SK-N-DZ (cell line): ENCODE measurements at places on chromosomes 6 and 20.

DNA sequence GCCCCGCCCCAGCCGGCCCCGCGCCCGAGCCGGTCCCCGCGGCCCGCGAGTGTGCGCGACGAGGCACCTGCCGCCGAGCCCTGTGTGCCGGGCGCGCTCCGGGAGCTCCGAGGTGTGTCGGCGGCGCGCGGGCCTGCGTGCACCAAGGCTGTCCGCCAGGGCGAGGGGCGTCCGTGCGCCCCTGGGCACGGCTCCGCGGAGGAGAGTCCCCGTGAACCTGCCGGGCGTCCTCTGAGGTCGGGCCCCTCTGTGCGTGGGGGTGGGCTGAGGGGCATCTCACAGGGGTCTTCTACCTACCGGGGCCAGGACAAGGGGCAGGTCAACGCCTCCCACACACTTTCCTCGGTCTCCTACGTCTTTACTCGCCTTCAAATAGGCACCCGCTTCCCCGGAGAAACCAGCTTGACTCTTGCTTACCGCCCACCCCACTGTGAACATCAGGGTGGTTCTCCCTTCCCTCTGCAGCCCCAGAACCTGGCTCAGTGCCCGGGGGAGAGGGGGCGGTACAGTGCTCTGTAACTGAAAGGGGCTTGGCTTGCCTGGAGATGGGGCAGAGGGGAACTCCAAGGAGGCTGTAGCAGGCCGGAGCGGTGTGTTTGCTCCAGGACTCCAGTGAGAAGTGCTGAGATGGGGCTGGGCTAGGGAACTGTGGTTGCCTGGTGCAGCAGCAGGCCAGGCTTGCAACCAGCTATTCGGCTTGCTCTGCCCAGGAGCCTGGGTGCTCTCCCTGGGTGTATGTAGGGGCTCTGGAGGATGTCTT lies at the start of gene SAMD10:
SAMD10 (minus strand) TSS at position 86 of the 760 bp plus-strand sequence. CDS start 175 bp downstream, outside the sequence.
- DNase-seq: peak; percentile 75

DNA sequence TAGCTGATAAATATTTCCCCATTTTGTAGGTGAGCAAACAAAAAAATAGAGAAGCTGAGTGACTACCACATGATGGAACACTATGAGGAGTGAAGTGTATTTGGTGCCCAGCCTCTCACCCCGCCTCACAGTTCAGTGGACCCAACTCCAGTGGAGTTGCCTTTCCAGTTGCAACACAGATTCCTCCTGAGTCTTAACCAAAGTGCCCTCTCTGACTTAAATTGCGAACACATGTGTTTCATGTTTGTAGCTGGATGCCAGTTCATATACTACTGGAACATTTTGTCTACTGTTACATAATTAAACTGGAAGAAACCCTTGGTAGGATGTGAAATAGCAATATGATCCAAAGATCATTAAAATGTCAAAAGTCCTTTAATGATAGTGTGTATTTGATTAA lies 448.9 kb downstream of the COL12A1 start:
- no peak for DNase-seq

DNA sequence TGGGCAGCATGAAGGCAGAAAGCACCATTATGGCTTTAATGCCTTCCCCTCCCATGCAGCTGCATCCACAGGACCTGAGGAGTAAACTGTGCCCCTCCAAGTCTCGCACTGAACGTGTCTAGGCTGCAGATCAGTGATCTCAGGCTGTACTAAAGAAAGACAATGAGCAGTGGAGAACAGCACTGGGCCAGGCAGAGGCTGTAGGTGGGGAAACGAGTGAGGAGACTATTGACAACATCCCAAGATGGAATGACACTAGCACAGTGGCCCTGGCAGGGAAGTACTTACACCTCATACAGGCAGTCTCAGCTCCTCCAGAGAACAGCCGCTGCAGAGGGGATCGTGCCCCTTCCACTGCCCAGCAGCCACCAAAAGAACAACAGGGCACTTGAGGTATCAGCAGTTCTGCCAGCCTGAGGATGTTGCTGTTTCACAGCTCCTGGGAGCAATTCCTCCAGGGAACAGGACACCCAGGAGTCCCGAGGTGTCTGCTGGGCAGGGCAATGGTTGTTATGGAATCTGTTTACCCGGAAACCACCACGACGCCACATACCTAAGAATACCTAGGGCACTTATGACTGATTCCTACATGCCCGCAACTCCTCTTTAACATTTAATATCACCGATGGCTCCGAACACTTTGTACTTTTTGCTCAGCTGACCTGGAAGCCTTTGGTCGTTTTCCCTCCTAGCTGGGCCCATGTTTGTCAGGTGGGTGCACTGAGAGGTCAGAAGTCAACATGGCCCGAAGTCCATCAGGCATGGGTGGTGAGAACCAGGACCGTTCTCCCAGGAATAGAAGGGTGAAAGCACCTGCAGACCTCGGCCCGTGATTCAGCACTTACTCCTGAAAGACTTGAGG lies 79.1 kb downstream of the SLC22A23 start:
- DNase-seq: no peak

DNA sequence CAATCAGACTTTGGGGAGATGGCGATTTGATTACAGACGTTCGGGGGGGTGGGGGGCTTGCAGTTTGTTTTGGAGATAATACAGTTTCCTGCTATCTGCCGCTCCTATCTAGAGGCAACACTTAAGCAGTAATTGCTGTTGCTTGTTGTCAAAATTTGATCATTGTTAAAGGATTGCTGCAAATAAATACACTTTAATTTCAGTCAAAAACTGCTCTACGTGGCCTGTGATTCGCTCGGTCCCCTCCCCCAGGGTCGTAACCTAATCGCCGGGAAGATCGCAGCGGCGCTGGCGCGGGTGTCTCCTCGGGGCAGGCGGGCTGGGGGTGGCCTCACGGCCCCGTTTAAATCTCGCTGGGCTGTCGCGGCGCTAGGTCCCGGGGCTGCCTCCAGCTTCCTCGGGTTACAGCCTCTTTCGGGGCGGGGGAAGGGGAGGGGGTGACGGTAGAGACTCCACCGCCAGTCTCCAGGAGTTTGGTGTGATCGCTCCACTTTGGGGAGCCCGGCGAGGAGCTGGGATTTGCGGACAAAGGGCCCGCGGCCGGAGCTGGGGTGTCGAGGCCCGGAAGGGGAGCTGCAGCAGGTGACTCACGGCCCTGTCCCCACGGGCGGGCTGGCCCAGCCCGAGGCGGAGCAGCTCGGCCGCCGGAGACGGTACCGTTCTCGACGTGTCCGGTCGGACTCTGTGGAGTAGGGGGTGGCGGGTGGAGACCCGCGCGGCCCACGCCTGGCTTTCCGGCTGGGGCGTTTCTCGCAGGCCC lies 4.2 kb downstream of the FOXC1 start:
- DNase-seq: peak; percentile 60

GRCh38 chr20:44209686-44210405 lies 725 bp downstream of the OSER1 start:
- no peak for DNase-seq

DNA sequence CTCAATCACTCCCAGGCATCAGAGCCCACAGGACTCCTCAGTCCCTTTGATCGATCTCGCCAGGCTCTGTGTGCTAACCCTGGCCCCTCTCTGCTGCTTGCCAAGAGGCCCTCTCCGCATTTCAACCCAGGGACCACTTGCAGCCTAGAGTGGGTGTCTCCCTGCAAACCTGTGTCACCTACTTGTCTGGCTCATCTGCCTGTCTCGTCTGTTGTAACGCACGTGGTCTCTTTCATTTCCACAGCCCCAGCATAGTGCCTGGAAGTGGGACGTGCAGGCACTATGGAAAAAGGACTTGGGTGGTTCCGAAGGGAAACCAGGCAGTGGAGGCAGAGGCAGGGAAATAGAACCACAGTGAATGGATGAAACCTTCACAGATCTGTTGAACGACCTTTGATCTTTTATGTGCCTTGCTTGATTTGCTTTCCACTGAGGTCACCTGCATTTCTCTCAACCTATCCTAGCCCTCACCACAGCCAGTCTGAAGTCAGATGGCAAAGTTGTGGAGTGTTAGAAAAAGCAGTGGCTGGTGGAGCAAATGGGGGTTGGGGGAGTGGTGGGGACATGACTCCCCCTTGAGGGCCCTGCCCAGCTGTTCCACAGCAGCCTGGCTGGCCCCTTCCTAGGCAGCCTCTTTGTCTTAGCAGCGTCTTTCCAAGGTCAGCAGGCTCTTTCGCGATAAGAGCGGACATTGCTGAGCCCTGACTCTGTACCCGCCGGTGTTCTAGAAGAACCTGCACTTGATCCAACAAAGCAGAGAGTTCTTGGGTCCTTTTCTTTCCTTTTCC lies 55.8 kb upstream of the TAGAP start:
- DNase-seq: no peak

DNA sequence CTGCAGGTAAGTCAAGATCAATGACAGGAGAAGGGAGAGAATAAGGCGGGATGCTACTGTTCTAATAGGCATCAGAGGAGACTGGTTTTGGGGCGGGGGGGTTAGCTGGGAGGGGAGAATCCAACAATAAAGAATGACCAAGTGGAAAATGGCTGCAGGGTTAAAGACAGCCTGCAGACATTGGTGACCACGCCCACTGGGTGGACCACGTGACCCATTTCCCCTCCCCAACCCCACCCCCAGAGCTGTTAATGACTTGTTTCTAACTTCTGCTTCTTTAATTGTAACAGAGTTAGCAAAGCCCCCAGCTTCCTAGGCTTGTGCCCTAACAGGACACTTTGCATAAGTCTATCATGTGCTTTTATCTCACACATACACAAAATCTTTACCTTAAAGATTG lies 344.5 kb downstream of the KIF16B start:
- DNase-seq: no peak

DNA sequence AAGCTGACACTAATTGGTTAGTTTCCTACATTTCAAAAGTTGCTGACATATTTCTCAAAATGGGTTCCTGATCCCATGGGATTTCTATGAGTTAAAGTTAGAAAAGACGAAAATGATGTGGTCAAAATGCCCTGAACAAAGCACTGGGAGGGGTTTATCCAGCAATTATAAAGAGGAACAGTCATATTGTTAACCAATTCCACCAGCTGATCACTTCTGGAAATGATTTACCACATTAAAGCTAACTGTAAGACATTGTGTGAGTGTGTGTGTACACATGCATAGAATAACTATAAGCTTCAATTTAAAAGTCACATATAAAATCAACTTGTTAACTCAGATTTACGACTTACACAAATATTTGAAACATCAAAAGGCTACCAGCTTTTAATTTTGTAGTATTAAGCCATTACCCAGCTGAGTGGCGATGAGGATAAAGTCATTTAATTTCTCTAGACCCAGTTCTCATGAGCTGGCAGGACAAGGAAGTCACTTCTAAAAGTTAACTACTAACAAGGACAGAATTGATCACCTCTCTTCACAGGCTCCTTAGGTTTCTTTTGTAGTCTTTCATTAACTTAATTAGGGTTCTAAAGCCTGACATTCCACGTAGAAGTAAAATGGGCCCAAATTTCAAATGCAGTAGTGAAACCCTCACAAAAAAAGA lies 40.4 kb downstream of the MAN1A1 start:
- DNase-seq: no peak

DNA sequence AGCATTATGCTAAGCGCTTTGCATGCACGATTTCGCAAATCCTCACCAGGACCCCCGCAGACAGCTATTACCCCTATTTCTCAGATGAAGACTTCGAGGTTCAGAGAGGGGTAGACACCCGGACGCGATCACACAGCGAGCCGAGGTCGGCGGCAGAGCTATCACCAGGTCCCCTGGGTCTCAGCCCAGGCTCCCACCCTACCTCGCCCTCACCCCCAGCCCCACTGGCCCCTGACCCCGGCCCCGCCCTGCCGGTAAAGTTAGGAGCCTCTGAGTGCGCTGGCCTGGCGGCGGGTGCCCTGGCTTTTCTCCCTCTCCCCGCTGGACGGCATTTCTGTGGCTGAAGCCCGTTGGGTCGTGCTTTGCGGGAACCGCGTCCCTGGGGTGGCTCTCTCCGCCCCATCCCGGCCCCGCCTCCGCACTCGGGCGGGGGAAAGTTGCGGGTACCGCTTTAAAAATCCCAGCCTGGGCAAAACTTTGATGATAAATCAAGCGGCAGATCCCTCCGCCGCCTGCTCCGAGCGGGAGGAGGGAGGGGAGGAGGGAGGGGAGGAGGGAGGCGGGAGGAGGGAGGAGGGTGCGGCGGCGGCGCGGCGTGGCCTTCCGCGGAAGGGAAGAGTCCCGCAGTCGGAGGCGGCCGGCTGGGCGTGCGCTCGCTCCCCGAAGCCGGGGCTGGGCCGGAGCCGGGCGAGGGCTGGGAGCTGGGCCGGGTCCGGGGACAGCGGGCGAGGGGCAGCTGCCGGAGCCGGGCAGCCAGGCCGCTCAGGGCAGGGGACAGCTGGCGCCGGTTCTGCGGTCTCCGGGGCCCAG lies at the start of gene VSTM2L:
VSTM2L (plus strand) TSS at position 624 of the 810 bp plus-strand sequence. CDS start 224 bp downstream, outside the sequence.
- no peak for DNase-seq

GRCh38 chr6:20402092-20402341 lies 338 bp downstream of the E2F3 start:
- no peak for DNase-seq

DNA sequence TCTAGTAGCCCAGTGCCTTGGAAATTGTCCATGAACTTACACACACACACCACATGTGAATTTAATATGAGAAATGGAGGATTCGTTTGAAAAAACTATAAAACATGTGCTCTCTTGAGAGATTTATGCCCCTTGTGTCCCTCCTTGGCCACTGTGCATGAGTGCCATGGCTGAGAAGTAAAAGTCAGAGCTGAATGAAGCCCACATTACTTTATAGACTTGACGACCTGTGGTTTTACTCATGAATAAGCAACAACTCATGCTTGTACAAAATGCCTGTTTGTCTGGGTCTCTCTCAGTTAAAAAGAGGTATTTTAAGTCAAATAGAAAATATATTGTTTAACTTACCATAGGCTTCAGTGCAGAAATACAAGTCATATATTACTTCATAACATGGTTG lies 102.7 kb downstream of the KCNQ5 start:
- DNase-seq: no peak

- no peak for DNase-seq
Observed at GRCh38 chr6:30312266-30312665, 14.5 kb upstream of the TRIM39 start.

DNA sequence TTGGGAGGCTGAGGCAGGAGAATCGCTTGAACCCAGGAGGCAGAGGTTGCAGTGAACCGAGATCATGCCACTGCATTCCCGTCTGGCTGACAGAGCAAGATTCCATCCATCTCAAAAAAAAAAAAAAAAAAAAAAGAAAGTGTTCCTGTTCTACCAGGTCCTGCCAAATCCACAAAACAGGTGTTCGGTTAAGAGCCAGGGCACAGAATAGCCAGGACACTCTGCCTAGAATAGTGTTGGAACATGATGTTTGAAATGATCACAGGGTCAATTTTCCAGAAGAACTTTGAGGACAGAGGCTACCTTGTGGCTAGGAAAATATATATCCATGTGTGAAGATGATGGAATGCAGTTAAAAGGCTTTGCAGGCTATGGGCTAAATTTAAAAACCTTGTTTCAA lies 63.6 kb upstream of the TRAF3IP2 start:
- DNase-seq: no peak

GRCh38 chr20:41150664-41151063 lies 13.3 kb downstream of the PLCG1 start:
- DNase-seq: no peak

DNA sequence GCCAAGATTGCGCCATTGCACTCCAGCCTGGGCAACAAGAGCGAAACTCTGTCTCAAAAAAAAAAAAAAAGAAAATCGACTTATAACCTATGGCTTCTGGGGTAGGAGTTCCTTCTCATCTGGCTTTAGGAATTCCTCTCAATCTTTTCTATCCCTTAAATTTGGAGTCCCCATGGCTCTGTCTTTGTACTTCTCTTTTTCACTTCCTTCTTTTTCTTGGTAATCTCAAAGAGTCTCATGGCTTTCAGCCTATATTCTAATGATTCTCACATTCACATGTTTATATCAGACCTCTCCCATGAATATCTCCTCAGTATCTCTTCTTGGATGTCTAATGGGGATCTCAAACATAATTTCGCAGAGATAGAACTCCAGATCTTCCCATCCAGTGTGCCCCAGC lies 42.8 kb upstream of the RALGAPA2 start:
- no peak for DNase-seq

- peak; percentile 66 for DNase-seq
Observed at GRCh38 chr20:63215101-63216040, 560 bp downstream of the YTHDF1 start.
